ENCODE measurements at places on chromosomes 7 and 10.

DNA sequence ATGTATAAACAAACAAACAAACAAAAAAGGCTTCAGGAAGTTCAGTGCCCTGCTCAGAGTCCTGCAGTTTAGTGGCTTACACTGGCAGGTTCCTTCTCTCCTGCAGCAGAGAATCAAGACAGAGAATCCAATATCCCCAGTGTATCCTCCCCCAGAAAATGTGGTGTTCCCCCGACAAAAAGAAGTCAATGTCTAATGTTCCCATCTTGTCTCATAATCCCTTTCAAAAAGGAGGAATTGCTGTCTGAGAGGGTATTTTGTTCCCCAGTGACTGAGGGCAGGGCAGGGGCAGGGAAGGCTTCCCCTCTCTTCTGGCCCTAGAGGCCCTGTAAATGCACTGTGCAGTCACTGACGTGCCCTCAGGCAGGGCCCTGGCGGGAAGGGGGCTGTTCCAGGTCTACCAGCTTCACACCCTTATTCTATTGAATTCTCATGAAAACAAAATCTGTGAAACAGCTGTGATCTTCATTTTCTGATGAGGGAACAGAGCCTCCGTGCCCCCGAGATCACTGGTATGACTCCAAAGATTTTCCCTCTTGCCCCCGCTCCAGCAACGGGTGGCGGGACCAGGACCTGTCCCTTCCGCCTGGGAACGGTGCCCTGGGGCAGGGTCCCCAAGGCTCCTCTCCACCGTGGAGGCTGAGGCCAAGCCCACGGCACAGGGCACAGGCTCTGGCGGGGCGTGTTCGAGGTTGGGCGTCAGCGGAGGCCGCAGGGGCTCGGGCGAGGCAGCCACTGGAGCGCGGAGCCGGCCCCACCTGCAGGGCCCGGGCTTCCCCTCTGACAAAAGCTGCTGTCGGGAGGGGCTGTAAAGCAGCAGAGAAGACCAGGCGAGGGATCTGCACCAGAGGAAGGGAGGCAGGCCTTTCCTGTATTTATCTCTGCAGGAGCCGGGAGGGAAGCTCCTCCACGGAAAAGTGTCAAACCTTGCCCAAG is 13.4 kb upstream of the WDFY4 start:
- DNase-seq, result no peak

GRCh38 chr10:103803941-103804340 is 51.4 kb downstream of the SH3PXD2A start:
- DNase-seq, result no peak

GRCh38 chr7:101308245-101309085 is 13.1 kb downstream of the IFT22 start:
- no peak for DNase-seq

GRCh38 chr7:117381362-117381761 is 45.9 kb downstream of the ASZ1 start:
- no peak for DNase-seq

DNA sequence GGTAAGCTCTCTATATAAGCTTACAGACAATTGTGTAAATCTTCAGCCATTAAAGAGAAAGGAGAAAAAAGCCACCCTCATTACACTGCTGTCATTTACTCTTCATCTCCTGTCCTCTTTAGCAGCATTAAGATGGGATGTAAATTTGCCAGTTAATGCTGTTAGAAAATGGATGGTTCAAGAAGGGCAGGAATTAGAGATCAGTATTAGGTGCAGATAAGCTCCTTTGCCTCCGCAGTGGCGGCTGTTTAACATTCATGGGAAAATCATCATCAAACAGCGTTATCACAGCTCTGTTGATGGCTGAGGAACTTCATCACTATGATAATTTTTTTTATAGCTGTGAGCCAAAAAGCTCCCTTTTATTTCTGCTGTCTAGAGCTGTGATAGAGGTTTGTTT is 61.8 kb upstream of the FAM204A start:
- no peak for DNase-seq

- DNase-seq, result no peak
Observed at GRCh38 chr10:108567899-108568752, 1355.2 kb downstream of the XPNPEP1 start.

Measured in stimulated activated CD8-positive, alpha-beta memory T cell treated with anti-CD3 and anti-CD28 coated beads, Interleukin-2, amount 100 ng/mL, for 1 hour (primary cell).